ENCODE measurements at places on chromosomes 5 and 9.

GRCh38 chr5:121399879-121400278 is 451.8 kb upstream of the FTMT start:
- DNase-seq, result no peak

- no peak for DNase-seq
Measured at GRCh38 chr9:1042466-1042865, 7.7 kb upstream of the DMRT2 start.

DNA sequence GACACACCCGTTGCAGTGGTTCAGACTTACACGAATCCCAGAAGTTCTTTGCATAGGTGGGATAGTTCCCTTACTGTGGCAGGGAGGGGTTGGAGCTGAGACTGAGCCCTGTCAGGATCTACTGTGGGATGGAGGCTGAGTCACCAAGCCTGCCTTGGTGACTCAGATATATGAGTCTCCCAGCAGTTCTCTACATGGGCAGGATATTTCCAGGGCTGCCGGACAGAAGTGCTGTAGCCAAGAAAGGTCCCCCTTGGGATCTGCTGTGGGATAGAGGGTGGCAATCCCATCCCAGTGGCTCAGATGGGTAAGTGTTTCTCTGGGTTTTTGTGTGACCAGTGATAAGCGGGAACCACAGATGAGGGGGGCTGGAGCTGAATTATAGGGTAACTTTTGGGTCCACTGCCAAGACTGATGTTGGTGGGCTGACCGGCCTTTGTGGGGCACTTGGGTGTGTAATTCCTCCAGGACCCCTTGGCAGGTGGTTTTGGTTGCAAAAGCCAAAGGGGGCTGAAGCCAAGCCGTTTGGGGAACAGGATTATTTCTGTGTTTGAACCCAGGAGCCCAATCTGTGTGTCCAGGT is 18.7 kb downstream of the XRCC4 start:
- no peak for DNase-seq

GRCh38 chr5:9776525-9776924 is 146.4 kb upstream of the TAS2R1 start:
- no peak for DNase-seq

DNA sequence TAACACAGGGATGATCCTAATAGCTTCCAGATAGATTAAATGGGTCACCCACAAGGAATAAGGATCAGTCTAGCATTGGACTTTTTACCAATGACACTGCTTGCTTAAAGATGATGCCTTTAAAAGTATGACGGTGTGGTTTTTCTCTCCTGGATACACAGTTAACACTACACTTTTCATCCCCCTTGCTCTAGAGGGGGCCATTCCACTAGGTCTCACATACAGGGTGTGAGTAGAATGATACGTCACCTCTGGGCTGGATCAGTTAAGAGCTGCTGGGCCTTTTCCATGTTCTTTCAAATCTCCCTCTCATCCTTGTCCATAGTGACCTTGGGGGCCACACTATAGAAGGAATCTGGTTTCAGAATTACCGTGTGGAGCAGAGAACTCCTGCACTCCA is 140.6 kb downstream of the FSTL4 start:
- DNase-seq, result no peak

GRCh38 chr9:61673664-61674381 is 484.0 kb downstream of the SPATA31A7 start:
- no peak for DNase-seq

DNA sequence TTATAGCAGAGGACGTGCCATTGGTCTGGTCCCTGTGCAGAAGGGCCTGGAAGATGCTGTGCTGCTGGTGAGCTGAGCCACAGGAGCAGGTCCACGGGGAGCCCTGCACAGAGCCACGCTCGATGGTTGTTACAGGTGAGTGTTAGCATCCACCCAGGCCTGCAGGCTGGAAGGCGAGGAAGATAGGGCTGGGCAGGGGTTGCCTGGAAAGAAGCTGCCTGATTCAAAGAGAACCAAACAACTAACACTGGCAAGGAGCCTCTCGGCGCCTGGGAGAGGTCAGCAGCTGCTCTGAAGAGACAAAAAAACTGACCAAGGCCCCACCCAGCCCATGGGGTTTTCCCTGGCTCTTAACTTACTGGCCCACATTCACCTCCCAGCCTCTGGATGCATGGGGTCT is 160.2 kb downstream of the MED10 start:
- DNase-seq, result no peak

DNA sequence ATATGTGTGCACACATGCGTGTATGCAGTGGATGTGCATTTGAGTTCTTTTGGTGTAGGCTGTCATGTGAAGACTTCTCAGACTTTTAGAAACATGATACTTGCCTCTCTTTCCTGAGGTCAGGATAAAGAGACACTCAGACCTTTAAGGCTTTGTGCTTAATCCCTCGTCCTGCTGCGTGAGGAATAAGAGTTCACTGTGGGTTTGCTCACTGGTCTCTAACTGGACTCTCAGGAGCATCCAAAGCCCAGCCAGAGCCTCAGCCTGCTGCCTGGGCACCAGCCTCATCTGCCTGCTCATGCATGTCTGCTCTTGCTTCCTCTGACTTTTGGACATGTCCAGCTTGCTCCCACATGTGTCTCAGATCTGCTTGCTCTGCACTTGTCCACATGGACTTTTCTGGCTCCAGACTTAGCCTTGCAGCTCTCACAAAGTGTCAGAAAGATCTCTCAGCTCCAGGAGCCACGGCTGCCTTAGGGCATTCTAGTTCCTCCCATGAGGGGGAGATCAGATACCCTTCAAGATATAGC is 65.1 kb upstream of the ZNF366 start:
- no peak for DNase-seq

- no peak for DNase-seq
Measured at GRCh38 chr9:93578844-93579243, 2.5 kb downstream of the PHF2 start.

DNA sequence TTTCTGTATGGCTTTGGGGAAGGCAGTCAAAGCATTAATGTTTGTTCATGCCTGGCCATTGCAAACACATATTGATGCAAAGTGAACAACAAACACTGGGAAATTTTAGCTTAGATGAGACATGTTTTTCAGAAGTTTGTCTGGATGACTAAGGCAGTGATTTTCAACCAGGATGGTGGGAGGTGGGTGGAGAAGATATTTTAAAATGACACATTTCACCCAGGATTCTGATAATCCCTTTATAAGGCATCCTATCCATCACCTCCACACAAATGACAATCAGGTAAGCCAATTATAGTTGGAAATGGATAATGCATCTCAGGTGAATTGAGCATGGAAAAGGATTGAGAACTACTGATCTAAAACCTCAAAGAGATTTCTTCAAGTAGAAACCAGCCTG is 57.4 kb upstream of the SV2C start:
- no peak for DNase-seq

GRCh38 chr5:173472164-173472563 is 143.9 kb upstream of the STC2 start:
- DNase-seq, result no peak

DNA sequence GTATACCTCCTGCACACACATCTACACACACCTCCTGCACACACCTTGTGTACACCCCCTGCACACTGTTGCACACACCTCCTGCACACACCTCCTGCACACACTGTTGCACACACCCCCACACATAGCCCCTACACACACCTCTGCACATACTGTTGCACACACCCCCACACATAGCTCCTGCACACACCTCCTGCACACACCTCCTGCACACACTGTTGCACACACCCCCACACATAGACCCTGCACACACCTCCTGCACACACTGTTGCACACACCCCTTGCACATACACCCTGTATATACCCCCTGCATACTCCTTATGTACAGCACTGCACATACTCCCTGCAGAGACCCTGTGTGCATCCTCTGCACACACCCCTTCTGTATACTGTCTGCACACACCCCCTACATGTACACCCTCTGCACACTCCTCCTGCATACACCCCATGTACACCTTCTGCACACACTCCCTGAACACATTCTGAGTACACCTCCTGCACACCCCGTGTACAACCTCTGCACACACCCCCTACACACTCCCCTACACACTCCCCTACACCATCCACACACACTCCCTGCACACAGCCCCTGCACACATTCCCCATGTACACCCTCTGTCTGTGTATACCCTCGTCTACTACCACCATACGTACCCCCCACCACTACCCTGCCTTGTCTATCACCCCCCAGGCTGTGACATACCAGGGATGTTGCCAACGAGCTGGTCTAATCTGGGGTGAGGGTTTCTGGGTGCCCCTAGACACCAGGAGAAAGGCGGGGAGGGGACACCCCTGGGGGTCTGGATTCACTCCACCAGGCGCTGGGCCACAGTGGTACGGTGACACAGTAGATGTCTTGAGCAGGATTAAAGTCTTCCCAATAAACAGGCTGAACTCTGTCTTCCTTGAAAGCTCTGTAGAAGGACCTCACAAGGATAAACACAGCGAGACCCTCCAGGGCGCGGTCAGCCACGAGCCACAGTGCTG is 1.1 kb upstream of the CEP72 start:
- no peak for DNase-seq

DNA sequence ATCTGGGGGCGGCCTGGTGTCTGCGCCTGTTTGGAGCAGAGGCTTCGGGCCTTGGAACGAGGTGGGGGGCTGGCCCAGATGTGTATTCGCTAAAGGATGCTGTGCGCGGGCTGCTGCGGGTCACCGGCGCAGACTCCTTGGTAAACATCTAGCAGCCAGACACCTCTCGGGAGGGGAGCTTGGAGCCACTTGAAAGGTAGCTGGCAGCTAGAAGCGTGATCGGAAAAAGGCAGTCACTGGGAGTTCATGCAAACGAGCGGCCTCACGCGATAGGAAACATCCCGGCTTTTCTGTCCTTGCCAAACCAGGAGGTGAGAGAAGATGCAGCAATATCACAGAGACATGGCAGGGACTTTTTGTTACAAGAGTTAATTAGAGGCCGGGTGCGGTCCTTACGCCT is 8.1 kb downstream of the LAMC3 start:
- DNase-seq, result no peak

DNA sequence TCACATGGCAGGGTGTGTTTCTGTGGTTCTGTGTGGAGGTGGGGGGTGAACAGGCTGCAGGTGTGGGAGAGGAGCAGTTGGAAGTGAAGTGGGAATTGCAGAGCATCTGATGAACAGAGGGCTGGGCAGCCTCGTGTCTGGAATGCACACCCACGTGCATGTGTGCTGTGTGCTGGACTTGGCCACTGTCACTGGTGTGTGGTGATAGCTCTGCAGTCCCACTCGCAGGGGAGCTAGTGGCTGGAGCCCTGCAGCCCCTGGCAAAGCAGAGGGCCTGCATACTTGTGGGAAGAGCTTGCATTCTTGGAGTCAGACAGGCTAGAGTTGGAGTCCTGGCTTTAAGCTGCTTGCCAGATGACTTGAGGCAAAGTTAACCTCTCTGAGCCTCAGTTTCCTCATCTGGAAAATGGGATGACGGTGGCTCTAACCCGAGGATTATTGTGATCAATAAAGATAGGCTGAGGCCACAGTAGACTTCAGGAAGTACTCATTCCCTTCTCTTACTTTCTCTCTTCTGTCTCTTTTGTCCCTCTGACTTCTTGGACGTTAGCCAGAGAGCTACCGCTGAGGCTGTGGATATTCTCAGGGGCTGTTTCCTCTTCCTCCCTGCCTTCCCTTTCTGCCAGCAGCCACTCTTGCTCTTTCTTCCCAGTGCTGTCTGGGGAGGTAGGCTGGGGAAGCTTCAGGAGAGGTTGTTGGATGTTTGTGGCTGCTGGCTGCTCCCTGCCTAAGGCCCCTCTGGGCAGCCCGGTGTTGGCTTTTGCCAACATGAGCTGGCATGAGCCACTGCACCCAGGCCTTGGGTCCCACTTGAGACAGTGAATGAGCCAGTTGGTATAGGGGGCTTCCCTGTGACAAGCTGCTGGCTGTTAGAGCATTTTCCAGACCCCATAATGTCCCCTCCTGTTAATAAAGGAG is 18.3 kb downstream of the PSAT1 start:
- no peak for DNase-seq

DNA sequence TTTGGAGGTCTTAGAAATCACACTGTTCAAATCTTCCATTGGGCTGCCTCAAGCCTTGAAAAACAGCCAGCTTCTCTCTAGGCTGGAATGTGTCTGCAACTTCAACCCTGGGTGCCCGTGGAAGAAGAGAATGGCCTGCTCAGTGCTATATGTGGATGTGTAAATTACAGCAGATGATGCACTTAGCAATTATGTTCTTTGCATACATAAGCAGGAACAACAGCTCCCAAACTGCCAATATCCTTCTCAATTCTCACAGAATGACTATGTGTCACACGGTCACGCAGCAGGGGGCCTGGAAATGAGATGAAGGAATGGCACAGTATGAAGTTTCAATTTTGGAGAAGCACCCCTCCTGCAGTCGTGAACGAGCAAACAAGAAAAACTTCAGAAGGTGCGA is 175.2 kb upstream of the SMARCA2 start:
- DNase-seq, result no peak

- no peak for DNase-seq
Measured at GRCh38 chr9:130846487-130847305, 11.6 kb downstream of the ABL1 start.

DNA sequence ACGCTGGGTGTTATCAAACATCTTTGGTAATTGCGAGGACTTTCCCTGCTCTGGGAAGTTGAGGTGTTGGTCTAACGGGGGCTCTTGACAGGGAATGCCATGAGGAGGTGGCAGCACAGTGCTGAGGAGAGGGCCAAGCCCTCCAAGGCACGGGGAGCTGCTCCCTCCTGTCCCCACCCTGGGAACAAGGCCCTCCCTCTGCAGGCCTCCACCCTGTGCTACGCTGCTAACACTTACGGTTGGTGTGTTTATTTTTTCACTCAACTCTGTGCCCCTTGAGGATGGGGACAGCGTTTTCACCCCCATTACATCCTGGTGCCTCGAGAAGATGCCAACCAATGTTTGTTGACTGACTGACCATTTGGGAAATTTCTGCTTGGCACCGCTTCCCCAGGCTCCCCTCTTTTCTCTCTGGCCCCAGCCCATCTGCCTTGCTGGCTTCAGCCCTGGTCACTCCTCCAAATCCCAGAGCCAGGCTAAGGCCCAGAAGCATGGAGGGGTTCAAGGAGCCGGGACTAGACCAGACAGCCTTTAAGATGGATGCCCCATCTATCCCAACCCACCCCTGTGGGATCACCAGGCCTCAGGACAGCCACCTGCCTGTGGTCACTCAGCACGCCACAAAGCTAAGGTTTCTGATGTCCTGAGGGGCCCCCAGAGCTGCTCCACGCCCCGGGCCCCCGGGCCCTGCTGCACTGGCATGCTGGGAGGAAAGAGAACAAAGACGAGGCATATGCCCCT is 125.7 kb downstream of the BARX1 start:
- DNase-seq, result no peak

DNA sequence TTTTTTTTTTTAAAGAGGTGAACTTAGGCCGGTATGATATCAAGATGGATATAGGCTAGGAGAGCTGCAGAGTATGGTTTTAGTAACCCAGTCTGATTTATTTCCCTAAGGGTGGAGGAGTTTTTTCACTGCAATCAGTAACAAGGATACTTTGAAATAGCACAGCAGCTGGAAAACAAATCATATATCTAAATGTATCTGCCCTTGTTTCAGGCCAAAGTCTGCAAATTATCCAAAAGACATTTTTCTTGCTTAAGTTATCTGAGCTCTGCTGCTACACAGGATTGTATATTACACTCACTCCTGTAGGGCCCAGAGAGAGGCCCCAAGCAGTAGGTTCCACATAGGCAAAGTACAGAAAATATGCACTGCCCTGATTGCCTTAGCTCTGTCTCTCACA is 222.4 kb downstream of the NTRK2 start:
- DNase-seq, result no peak
